Neural crest cell (in vitro differentiated cells): ENCODE measurements at places on chromosomes 3 and 15.

DNA sequence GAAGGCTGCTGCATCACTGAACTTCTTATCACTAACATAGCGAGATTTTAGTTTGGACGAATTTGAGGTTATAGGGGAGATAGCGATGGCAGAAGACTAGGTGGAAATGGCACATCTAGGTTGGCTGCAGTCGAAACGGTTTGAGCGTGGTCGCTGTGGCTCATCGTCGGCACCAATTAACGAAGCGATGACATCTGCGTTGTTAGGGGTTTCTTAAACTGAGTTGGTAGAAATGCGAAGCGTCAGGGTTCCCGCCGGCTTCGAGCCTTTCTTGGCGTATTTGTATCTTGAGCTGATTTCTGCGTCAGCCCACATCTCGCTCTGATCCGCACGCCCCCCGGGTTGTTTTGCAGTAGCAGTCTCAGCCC is 319 bp downstream of the LNP1 start:
- DNase-seq: no peak

- DNase-seq: no peak
These were observed 31.7 kb upstream of the PLSCR5 start for GRCh38 chr3:146636881-146637280.

DNA sequence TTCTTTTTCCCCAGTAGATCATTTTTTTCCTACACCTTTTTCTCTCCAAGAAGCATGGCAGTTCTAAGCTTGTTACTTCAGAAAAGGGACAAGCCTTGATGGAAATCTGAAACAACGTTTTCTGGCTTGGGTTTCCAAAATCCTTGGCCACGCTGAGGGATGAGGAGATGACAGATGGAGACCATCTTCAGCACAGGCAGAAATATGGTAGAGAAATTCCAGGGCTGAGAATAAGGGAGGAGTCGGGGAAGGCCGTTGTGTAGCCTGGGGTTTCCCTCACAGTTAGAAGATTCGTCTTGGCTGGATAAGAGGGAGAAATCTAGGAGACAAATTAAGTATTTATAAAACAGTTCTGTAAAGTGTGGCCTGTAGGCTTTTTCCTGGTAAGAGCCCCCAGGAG is 33.9 kb upstream of the STT3B start:
- no peak for DNase-seq

GRCh38 chr3:19485267-19485666 is 337.0 kb downstream of the KCNH8 start:
- DNase-seq: no peak

GRCh38 chr15:69718436-69718835 is 265.8 kb downstream of the RPLP1 start:
- DNase-seq: no peak

GRCh38 chr15:69624816-69625215 is 172.2 kb downstream of the RPLP1 start:
- no peak for DNase-seq

DNA sequence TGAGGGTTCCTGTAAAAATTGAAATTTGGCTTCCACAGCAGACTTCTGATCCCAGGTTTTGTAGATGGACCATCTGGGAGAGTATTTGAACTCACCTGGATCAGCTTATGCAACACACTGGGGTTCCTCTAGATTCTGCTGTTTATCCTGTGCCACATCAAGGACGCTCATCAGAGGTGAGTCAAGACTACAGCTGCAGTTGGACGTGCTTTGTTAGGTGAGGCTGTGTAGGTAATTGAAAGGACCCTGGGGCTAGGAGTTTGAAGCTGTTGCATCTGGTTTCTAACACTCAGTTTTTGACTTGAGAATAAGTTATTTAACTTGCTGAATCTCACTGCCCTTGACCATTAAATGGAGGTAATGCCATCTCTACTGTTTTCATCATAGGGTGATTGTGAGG is 394.2 kb downstream of the EDEM1 start:
- no peak for DNase-seq

- no peak for DNase-seq
These were observed 27.3 kb upstream of the TGFBR2 start for GRCh38 chr3:30578986-30579579.

DNA sequence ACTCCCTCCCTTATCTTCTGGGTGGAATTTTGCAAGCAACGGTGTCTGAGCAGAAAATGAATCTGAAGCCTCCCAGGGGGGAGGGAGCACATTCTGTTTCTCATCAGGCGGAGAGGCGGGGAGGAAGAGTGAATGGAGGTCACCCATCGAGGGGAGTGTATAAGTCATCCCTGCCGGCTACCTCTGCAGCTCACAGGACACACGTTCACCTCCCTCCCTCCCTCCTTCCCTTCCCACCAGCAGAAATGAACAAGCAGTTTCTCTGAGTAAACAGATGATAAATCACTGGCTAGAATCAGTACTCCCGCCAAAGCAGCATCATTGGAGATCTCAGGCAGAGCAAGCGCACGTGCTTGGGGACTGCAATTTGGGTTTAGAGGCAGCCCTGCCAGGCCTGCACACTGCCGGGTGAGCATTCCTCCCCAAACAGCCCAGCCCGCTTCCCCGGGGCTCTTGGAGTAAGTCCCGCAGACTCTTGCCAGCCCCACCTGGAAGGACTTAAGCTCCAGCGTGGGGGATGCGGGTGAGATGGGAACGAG is 38.3 kb downstream of the CPN2 start:
- no peak for DNase-seq

GRCh38 chr15:93195109-93195508 is 106.1 kb upstream of the RGMA start:
- DNase-seq: no peak

- no peak for DNase-seq
These were observed 125.1 kb upstream of the ZBTB20 start for GRCh38 chr3:115272036-115272824.

DNA sequence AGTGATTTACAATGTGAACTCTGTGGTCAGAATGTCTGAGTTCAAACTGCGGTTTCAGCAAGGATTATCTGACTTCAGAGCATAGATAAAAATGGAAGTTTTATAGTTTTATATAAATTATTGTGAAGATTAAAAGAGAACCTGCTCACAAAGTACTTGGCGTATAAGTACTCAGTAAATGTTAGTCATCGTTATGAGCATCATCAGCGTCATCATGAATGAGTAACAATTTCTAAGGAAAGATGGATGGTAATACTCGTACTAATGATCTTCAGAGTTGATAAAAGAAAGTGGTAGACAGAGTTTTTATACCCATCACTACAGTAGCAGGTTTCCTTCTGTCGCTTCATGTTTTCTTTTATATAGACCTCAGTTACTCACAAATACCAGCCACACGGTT is 341.8 kb downstream of the RAP2B start:
- DNase-seq: no peak

GRCh38 chr15:67232591-67232990 is 21.9 kb downstream of the AAGAB start:
- DNase-seq: no peak

- no peak for DNase-seq
These were observed 19.1 kb upstream of the VILL start for GRCh38 chr3:37971467-37971866.

GRCh38 chr3:37170060-37170459 is 4.3 kb downstream of the LRRFIP2 start:
- DNase-seq: no peak

GRCh38 chr3:17130956-17131355 is 246.2 kb downstream of the PLCL2 start:
- no peak for DNase-seq

DNA sequence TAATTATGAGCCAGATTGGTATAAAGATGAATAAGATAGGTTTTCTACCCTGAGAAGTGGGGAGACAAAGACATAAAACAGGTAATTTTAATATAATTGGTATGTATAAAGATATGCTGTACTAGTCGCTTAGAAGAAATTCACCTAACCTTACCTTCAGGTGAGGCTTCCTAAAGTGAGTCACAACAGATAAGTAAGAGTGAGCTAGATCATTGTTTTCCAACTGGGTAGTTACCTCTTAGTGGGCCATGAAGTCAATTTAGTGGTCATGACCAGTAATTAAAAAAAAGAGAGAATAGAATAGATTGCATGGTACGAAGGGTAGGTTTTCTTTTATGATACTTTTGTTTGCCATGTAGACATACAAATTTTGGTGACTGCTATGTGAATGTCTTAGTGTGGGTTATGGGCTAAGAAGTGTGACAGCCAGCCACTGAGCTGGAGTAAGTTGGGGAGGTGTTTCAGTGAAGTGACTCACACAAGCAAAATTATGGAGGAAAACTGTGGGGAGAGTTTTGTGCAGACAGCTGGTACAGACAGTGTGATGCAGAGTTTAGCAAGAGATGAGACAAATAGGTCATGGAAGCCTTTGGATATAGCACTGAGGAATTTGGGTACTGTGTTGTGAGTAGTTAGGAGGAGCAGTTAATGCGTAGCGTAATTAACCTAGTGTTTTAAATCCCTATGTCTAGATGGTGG is 8.2 kb downstream of the TRNT1 start:
- no peak for DNase-seq

DNA sequence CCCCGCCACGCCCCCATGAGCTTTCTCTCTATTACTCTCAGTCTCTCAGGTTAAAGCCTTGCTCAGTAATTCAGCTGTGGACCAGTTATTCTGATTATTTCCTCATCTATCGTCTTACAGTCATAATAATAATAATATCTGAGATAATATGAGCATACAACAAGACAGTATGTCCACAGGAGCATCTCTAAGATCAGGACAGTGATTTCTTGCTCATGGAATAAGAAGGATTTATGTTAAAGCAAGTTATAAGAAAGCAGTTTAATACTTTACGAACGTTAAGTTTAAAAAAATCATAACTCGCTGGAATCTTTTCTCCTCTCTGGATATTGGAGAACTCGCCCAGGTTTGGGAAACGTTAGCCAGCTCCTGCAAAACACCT is 643 bp upstream of the LMCD1 start:
- no peak for DNase-seq

DNA sequence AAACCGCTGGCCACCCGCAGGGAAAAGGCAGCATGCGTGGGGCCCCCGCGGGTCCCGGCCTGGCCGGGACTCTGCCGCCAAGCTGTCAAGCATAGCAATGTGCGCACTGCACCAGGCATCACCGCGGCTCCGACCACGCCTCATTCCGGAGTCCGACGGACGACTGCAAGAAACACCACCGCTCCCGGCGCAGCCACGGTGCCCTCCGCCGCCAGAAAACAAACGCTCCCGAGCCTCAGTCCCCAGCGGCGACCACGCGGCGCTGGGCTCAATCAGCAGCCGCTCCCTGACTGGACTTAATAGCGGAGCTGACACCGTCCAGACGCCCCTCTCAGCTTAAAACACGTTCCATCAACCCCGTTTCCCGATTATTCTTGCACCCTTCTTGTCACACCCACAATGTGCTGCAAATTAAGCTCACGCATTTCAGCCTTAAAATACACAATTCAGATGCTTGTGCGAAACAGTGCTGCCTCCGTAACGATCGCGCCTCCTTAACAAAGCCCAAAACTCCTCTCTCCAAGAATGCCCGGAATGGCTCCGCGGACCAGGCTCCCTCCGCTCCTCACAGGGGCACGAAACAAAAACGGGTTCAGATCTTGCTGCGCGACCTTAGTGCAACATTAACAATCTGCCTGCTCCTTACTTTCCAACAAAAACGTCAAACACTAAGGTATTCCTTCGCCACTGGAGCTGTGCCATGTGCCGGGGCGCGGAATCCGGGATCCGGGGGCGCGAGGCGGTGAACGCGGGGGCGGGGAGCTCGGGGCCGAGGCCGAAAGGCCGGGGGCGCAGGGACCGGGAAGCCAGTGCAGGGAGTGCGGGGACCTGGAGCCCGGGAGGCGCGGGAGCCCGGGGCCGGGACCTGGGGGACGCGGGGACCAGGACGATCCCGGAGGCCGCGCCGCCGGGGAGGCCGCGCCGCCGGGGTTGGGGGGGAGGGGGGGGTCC is 655 bp downstream of the CYFIP1 start:
- peak; percentile 50 for DNase-seq

GRCh38 chr3:158920371-158920770 is 118.5 kb downstream of the MFSD1 start:
- no peak for DNase-seq

- no peak for DNase-seq
These were observed 90.0 kb downstream of the FAM43A start for GRCh38 chr3:194775731-194776130.

- DNase-seq: no peak
These were observed 111.8 kb upstream of the PROK2 start for GRCh38 chr3:71896751-71897150.

DNA sequence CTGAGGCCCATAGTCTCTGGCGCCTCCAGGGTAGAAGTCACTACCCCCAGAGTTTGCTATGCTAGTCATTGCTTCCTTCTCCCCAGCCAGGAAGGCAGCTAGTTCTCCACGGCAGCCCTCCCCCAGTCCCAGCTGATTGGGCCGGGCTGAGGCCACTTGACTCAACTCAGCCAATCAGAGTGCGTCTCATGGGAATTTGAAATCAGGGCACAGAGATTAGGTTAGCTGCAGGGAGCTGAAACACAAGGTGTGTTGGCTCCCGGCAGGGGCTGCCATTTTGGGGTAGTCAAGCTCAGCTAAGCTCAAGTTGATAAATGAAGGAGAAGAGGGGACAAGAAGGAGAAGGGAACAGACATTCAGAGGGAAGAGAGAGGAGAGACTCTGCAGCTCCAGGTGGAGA is 32.8 kb downstream of the LINGO1 start:
- DNase-seq: no peak

- no peak for DNase-seq
These were observed 59.1 kb downstream of the DRD3 start for GRCh38 chr3:114119776-114120175.

DNA sequence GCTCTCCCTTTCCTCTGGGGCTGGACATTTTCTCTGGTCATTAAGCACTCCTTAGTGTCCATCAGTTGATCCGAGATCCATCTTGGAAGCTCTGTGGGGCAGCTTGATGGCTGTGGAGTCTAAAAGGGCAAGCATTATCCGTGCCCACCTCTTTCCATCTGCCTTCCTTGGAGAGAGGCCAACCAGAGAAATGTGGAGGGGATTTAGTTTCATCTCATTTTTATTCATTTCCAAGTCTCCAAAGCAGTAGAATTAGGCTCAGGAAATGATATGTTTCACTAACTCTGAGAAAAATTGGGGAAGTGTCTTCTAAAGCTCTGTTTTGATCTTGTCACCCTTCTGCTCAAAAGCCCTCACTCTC is 95.9 kb upstream of the KLHL25 start:
- no peak for DNase-seq

DNA sequence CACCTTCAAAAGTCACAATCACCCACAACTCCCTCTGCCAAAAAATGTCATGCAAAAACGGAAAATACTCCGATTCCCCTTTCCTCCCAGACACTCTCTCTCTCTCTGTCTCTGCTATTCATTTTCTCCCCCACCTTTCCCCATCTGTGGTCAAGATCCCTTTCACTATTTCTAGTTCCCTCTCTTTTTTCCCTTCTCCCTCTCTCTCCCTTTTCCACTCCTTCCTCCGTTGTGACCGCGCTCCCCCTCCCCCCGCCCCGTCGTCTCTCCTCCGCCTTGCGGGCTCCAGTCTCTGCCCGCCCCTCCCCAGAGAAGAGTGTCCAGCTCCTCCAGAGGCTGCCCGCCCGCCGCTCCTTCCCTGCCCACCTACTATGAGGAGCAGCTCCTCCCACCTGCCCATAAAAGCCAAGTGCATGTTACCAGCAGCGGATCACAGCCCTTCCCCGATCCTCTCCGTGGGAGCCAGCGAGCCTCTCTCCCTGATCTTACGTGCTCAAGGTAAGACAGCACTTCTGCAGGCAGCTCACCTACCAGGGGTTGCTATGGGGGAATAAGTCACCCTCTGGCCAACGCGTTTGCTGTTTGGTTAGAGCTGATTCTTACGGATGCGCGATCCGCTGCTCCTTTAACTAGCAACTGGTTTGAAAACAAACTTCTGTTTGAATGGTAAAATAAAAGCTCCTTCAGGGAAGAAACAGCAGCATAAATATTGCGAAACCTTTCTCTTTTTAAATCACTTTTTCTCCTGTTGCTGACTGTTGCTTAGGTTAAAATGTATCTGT is at the start of gene COL8A1:
Gene COL8A1 (plus strand): TSS at position 428 of the 782 bp plus-strand sequence. CDS start 152,089 bp downstream, outside the sequence.
- DNase-seq: no peak
